NAMALWA (cell line): ENCODE measurements at places on chromosomes 6 and 20.

DNA sequence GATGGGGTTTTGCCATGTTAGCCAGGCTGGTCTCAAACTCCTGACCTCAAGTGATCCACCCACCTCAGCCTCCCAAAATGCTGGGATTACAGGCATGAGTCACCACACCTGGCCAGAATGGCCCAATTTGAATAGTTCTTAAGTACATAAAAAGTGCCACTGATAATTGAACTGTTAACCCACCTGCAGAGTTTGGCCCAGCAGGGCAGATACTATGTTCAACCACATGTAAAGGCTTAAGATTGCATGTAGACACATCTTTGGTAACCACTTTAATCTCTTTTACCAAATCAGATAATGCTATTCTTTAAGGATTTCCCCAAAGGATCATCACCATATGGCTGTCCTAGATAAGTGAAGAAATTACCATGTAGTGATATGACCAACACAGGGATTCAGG lies 21.3 kb upstream of the SGK1 start:
- no peak for DNase-seq

- no peak for DNase-seq
Measured at GRCh38 chr6:273551-274058, 18.7 kb upstream of the DUSP22 start.

DNA sequence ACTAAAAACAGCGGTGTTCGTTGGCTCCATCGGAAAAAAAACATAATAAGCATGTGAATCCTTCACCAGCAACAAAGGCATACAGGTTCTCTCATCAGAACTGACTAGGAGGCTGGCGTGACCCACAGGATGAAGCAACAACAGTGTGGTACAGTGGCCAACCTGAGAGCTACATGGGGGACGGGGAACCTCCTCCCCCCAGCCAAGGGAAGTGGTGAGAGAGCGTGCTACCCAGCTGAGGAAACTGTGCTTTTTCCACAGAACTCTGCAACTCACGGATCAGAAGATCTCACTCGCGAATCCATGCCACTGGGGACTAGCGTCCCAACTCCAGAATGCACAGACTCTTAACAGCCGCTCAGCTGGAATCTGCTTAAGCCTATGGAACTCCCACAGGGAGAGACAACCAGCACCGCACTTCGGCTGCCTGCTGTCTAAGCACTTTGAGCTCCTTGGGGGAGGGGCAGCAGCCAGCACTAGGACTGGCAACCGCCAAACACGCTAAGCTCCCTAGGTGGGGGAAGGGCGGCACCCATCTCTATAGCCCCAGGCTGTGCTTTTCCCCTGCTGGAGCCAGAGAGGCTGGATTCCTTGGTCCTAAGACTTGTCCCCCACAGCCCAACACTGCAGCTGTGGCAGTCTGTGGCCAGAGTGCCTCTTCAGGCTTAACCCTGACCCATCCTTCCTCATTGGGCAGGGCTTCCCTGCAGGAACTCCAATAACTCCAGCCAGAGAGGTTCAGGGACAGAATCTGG lies 538.3 kb upstream of the BTBD3 start:
- no peak for DNase-seq

- DNase-seq, result no peak
Measured at GRCh38 chr6:97023982-97024381, 99.5 kb downstream of the KLHL32 start.

DNA sequence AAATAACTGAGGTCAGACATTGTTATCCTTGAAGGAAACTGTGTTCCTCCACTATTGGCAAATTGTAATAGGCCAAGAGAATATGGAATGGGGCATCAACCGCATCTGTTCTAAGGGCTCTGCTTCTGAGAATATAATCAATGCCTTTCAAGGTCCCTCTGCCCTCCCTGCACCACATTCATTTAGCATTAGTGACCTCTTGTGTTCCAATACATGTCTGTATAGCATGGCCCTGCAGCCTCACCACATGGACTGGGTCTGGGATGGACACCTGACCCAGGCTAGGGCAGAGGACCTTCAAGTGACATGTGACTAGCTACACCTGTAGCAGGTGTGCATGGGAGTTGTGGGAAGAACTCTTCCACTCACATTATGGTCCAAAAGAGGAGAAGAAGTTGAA lies 14.2 kb downstream of the BTN3A1 start:
- DNase-seq, result no peak

DNA sequence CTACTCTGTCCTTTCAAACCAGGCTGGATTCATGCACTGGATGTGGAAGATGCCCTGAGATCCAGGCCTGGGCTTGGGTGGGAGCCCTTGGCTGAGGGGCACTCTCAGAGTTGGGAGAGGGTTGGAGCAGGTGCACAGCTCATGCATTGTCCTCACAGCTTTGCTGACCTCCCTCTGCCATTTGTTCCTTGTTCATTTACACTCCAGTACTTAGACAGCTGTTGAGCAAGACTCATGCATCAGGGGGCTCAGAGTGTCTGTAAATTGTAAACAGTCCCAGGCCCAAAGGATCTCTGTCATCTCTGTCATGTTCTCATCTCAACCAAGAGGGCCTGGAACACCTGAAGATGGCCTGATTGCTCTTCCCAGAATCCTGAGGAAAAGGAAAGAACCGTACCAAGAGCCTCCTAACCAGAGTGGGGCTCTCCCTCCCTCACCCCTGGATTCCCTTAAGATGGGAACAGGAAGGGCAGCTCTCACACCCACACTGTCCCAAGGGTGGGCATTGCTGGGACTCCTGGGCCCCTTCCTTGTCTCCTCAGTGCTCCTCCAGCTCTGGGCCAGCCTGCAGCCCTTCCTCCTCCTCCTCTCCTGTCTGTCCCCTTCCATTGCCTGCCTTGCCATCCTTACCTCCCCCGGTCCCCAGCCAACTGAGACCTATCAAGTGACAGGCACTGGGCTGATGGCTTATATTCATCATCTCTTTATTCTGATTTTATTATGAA lies 132.9 kb downstream of the FOXO3 start:
- DNase-seq, result no peak

DNA sequence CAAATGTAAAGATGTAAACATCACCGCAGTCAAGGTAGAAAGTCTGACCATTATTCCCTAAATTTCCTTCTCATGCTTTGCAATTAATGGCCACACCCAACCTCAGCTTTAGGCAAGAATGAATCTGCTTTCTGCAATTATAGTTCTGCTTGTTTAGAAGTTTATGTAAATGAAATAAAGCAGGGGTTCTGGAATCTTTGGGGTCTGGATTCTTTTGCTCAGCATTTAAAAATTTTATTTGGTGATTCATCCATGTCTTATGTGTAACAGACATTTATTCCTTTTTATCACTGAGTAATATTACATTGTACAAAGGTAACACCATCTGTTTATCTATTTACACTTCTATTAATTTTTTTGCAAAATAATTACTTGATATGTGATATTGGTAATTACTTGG lies 613.6 kb downstream of the UTRN start:
- no peak for DNase-seq

DNA sequence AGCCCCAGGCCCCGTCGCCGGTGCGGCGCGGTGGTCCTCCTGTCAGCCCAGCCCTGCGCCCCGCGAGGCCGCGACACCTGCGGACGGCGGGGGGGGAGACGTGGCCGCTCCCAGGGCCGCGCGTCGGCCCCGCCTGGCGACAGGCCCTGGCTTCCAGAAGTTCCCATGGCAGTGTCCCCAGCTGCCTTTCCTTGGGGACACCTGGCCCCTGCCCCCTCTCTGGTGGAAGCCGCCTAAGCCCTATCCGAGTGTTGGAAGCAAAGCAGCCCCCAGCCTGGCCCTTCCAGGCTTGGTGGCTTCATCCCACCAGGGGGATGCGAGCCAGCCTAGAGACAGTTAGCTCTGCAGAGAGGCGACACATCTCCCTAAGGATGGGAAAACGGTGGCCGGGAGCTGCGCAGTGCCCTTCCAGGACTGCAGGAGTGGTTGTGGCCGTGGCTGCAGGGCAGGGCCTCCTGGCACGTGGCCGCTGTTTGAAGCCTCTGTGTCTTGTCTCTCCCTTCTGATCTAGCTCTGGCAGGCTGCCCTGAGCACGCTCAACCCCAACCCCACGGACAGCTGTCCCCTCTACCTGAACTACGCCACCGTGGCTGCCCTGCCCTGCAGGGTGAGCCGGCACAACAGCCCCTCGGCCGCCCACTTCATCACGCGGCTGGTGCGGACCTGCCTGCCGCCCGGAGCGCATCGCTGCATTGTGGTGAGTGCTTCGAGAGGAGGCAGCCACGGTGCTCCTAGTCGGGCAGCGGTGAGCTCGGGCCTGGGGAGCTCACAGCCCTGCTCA lies 816 bp downstream of the NPEPL1 start:
- DNase-seq, result no peak

DNA sequence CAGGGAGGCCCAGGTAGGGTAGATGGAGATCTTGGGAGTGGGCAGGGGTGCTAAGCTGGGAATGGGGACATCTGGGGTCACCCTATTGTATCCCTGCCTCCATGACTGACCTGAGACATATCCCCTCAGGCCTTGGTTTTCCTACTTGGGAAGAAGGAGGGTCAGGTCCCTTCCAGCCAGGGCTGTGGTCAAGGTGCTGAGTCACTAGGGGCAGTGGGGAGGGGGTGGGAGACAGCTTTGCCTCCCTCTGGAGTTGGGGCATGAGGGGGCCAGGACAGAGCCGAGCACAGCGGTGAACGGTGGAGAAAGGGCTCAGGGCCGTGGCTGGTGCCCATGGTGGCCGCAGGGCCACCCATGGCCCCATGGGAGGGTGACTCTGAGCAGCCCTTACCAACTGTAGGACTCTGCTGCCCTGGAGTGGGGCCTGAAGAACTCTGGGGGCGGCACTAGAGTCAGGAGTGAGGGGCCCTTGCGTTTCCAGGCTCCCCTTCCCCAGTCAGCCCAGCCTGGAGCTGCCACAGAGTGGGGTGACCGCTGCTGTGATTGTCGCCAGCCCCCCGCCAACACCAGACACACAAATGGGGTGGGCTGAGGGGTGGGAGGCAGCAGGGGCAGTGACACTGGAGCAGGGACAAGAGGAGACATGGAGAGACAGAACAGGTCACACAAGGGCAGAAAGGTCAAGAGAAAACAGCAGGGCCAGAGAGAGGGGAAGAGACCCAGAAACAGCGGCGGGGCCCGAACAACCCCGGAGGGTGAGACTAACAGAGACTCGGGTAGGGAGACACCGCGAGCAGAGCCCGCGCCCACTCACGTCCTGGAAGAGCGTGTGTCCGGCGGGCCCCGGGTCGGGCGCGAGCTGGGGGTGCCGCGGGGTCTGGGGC lies 576 bp downstream of the NECAB3 start:
- DNase-seq, result no peak

DNA sequence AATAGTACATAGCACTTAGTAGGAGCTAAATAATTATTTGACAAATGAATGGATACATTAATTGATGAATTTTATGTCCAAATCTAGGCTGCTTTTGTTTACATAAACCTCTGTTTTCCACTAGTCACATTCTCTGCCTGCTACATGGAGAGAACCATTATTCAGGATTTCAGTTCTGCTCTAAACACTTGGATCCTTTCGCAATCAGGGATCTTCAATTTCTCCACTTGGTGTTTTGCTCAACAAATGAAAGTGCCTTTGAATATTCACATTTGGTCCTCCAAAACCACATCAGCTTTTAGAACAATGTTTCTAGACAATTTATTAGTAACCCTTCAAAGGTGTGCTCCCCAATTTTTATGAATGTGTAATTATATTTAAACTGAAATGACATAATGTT lies 30.6 kb upstream of the HLA-DQB1 start:
- DNase-seq, result no peak

GRCh38 chr6:155328539-155329459 lies 14.5 kb upstream of the TFB1M start:
- DNase-seq, result no peak
